ENCODE measurements at places on chromosomes 1 and 21.

- no peak for DNase-seq
Measured at GRCh38 chr1:21663248-21663950, 5.8 kb downstream of the RAP1GAP start.

- DNase-seq = no peak
Measured at GRCh38 chr1:60679524-60680375, 402.6 kb upstream of the NFIA start.

DNA sequence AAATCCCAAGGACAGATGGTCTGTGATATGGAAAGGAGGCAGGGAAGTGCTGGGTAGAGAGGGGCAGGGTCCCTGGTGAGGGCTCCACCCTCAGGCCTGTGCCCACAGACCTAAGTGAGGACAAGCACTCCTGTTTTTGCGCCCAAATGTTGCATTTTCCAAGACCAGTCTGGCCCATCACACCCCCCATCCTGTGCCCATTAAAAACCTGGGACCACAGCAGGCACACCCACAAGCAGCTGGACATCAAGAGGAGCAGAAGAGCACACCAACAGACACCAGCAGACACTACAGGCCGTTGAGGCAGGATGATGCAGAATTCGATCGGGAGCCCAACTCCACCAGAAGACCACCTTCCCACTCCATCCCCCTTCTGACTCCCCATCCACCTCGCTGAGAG, 72.8 kb downstream of the DMRTA2 start:
- no peak for DNase-seq

GRCh38 chr1:8219530-8219929, 98.4 kb upstream of the SLC45A1 start:
- DNase-seq = peak; percentile 20

- DNase-seq = no peak
Measured at GRCh38 chr1:240468656-240469055, 143.3 kb downstream of the GREM2 start.

GRCh38 chr1:79760531-79760930, 754.0 kb upstream of the ADGRL4 start:
- DNase-seq = no peak

DNA sequence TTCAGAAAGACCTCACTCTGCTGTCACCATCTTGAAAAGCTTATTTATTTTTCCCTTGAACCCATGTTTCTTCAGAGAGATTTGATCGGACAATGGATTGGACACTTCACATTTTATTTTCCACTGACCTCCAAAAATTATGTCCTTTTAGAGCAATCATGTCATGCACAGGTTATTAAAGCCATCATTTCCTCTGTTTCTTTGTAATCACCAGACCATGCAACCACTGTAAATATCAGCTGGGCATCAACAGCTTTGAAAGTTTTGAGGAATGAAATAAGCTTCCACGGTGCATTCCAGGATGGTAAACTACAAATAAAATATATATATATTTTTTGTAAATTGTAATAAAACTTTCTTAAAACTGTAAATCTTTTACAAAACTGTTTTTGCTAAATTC, 144.1 kb upstream of the ADAMTS5 start:
- no peak for DNase-seq

DNA sequence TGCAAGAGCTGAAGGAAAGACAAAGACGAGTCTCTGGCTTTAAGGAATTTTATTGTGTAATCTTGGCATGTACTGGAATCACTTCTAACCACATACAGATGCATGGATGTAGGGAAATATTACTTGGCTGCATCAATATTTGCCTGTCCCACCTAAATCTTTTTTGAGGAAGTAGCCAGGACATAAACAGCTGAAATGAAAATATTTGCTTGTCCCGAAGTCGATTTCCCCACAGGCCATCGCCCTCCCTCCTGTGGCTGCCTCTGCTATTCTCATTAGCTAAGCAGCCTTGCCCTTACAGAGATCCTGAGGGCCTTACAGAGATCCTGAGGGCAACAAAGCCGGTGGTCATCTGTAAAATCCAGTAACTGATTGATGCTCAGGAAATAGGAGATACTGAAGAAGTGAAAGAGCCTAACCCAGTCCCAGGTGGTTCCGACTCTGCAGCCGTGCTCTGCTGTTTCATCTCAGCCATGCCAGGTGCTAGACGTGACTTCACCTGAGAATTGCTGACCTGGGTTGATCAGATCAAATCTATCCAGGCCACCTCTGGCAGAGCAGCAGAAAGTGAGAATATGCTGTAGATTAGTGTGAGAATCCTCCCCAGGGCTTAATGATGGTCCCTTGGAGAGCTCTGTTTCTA, 25.5 kb downstream of the MAN1C1 start:
- peak; percentile 73 for DNase-seq

- DNase-seq = no peak
Measured at GRCh38 chr1:73862355-73862754, 335.6 kb downstream of the LRRIQ3 start.

- DNase-seq = peak; percentile 64
Measured at GRCh38 chr1:231844986-231845502, 218.5 kb downstream of the DISC1 start.

DNA sequence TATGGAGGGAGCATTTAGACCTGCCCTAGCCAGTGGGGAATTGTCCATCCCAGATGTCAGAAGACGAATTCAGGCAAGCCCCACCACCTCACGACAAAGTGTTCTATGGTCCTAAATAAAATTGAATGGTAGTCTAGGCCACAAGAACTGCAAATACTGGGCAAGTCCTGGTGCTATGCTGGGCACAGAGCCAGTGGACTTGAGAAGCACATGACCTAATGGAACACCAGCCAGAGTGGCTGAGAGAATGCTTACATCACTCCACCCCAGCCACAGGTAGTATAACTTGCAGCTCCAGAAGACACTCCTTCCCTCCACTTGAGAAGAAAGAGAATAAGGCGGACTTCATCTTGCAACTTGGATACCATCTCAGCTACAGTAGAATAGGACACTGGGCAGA, 567.3 kb upstream of the CXADR start:
- no peak for DNase-seq

DNA sequence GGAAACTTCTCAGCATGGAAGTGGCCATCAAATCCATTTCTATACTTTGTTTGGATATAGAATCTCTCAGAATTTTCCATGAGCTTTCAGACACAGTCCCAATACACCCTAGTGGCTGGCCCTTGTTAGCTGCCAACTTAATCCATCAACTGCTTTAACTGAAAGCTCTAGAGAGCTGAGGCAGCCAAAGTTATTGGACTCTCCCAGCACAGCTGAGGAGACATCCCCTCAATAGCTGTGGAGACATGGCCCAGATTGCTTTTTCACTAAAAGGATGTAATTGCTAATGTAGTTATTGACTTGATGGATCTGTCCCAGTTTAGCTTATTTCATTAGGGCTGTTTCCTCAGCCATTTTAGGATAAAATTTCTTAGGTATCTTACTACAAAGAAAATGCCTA, 94.8 kb upstream of the PRMT6 start:
- DNase-seq = no peak

DNA sequence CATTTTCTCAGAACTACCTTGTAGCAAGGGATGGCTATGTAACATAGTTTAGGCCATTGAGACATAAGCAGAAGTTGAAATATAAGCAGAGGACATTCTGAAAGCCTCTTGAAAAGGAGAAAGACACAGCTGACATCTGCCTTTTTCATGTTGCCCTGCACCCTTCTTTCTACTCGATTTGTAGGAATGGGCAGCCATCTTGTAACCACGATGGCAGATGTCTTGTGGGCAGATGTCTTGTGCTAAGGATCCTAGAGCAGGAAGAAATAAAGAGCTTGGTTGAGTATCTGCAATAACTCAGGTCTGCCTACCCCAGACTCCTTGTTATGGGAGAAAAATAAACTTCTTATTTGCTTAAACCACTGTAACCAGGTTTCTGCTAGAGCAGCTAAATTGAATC, 351.0 kb downstream of the PDE4B start:
- DNase-seq = no peak

- peak; percentile 82 for DNase-seq
Measured at GRCh38 chr1:8342325-8342724, 24.4 kb downstream of the SLC45A1 start.

DNA sequence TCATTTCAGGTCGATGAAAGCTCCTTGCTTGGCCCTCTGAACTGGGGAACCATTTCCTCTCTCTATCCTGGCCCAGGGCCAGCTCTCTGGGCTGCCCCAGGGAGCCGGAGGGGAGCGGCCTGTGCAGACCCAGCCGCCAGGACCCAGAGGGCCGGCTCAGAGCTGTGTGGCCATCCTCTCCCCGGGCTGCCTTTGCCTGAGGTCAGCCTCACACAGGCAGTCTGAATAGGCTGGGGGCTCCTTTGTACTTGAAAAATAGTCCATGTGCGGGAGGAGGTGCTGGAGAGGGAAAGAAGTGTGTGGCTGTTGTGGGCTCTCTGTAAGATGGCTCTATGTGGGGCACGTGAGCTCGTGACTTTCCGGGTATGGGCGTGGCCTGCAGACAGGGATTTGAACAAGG, 275.1 kb upstream of the VAMP3 start:
- no peak for DNase-seq

GRCh38 chr1:119954476-119955422, 58.4 kb upstream of the ADAM30 start:
- DNase-seq = no peak
